ENCODE measurements at places on chromosomes 12 and 14. TPM values are rescaled to one million over a fixed set of nuclear protein-coding genes. Genes with fewer than 3 reads are reported as not detected.

Gene NUBPL
- polyA plus RNA-seq = 0.28 TPM

Gene NACA
- polyA plus RNA-seq = 937 TPM

Gene MAP1LC3B2
- 12.9 TPM for polyA plus RNA-seq

Gene PRIM1
- 6.3 TPM for polyA plus RNA-seq

- no peak overlapping the region for H3K27ac ChIP-seq
- H3K36me3 ChIP-seq = no peaks in the 10 kb centered on the region
- H3K4me3 ChIP-seq = no peak overlapping the region
- H3K27me3 ChIP-seq = no peaks in the 10 kb centered on the region
- no peak for DNase-seq
- no peaks in the 10 kb centered on the region for H3K4me1 ChIP-seq
Observed at GRCh38 chr12:34402228-34402898, 380.1 kb downstream of the ALG10 start.

GRCh38 chr12:106251631-106252455 lies 4.0 kb upstream of the CKAP4 start:
- no peaks in the 10 kb centered on the region for H3K27me3 ChIP-seq
- H3K4me1 ChIP-seq = peaks cover 41% of the 10 kb centered on the region
- H3K36me3 ChIP-seq = no peaks in the 10 kb centered on the region
- H3K4me3 ChIP-seq = no peak overlapping the region
- no peak for DNase-seq
- H3K27ac ChIP-seq = peak overlapping the region; percentile 3

DNA sequence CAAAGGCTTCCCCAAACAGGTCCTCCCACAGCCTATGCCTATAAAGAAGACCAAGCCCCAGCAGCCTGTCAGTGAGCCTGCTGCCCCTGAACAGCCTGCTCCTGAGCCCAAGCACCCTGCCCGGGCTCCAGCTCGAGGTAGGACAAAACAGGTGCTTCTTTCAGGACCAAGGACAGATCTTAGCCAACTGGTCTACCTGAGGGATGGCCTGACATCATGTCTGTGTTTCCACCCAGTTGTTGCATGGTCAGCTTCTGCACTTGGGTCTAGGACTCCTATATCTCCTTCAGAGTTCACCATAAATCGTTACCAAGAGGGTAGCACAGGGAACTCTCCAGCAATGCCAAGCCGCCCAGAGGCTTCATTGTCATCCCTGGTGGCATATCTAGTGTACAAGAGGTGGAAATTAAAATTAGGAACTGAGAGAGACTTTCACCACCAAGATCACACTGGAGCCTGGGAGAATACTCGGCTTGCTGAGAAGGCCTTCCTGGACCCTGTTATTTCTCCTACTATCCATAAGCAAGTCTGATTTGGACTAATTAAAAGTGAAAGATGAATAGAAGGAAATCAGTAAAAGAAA lies 38.2 kb upstream of the OAS1 start:
- no peak overlapping the region for H3K4me3 ChIP-seq
- peaks cover 15% of the 10 kb centered on the region for H3K4me1 ChIP-seq
- no peak overlapping the region for H3K27ac ChIP-seq
- no peak for DNase-seq
- no peaks in the 10 kb centered on the region for H3K36me3 ChIP-seq

DNA sequence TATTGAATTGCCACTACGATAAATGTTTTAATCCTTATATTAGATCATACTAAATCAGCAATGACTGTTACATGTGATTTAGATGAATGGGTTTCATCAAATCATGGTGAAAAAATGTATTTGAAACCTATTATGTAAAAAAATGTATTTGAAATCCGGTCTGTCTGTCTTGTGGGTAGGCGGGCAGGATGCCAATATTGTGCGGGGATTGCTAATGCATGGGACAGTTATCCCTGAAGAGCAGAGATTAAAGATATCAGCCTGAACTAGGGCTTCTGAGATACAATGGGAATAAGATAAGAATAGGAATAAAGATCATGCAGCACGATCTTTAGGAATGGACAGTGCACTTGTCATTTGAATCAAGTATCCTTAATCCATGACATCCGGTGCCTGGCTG lies 134.0 kb downstream of the PRKCH start:
- H3K4me1 ChIP-seq = no peaks in the 10 kb centered on the region
- H3K36me3 ChIP-seq = peaks cover 80% of the 10 kb centered on the region

DNA sequence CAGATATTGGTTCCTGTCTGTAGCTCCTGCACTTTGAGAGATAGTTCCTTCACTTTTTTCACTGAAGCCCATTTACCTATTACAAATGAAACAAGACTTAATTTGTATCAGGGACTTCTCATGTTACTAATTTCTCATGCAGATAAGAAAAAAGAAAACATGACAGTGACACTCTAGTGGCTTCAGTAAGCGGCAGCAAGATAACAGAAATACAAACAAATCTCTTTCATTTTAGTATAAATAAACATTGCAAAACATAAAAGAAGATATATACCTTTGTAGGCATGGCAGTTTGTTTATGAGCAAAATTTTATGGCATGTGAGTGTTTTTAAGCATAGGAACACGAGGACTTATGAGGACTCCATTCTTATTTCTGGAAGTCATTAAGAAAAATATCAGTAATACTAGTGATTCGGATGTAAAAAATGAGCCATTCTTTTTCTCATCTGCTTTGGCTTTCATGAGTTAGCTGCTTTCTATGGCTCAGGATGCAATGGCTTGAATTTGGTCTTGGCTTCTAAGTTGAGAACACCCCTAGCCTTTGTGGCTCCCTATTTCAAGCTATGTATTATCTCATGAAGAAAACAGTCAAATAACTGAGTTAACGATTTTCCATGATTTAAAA lies 310.1 kb upstream of the RGS6 start:
- no peak overlapping the region for H3K27ac ChIP-seq
- peaks cover 3% of the 10 kb centered on the region for H3K4me1 ChIP-seq
- H3K36me3 ChIP-seq = peaks cover 75% of the 10 kb centered on the region
- no peak for DNase-seq
- H3K27me3 ChIP-seq = no peaks in the 10 kb centered on the region

DNA sequence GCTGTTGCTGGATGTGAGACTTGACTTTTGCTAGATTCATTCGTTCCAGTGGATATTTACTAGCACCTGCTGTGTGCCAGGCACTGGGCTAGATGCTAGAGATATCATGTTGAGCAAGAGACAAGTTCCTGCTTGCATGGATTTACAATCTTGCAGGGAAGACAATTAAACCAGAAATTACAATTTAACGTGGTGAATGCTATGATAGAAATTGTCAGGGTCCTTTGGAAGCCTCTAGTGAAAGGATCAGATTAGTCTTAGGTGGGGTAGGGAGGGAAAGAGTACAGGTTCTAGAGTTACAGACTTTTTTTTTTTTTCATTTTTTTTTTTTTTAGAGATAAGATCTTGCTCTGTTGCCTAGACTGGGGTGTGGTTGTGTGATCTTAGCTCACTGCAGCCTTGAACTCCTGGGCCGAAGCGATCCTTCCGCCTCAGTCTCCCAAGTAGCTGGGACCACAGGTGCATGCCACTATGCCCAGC lies 36.7 kb downstream of the SPATS2 start:
- DNase-seq = no peak
- no peaks in the 10 kb centered on the region for H3K4me1 ChIP-seq
- no peak overlapping the region for H3K27ac ChIP-seq

DNA sequence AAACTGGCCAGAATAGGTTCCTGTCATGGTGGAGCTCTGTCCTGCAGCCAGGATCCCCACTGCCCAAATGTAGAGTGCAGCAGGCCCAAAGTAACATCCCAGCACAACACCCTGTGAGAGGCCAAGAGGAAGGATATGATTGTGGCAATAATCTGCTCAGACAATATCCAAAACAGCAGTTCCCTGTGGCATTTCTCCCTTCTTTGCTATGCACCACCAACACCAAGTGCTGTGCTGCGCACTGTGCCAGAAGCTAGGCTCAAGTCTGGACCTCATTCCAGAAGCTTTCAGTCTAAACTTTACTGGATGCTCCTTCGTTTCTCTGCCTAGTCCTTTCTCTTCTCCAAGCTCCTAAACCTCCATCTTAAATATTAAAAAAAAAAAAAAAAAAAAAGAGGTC lies 33.4 kb downstream of the SLC11A2 start:
- H3K4me1 ChIP-seq = no peaks in the 10 kb centered on the region
- H3K27ac ChIP-seq = no peak overlapping the region

DNA sequence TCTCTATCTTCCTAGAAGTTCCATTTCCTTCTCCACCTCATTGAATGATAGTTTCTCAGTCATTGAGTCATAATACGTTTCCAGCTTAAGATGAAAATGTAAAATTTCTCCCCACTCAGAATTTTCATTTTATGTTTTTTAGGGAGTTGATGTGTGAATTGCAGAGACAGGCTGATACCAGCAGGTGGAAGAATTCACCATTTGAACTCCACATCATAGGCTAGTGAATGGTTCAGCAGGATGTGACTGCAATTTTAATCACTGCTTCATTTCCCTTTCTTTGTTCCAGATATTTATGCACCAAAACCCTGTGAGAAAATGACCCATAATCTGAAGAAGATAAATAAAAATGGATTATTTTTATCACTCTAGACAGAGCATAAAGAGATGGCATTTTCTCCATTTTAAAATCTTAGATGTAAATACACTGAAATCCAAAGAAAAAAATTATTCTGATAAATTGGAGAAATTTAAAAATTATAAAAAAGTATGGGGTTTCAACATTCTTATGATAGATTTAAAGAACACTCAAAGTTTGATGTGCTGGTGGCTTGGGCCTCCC lies 10.6 kb upstream of the PYGL start:
- peak overlapping the region; percentile 88 for H3K27ac ChIP-seq
- H3K36me3 ChIP-seq = no peaks in the 10 kb centered on the region
- peak; percentile 37 for DNase-seq

GRCh38 chr12:51779876-51780275 lies 68.6 kb downstream of the FIGNL2 start:
- DNase-seq = no peak
- no peaks in the 10 kb centered on the region for H3K27me3 ChIP-seq

DNA sequence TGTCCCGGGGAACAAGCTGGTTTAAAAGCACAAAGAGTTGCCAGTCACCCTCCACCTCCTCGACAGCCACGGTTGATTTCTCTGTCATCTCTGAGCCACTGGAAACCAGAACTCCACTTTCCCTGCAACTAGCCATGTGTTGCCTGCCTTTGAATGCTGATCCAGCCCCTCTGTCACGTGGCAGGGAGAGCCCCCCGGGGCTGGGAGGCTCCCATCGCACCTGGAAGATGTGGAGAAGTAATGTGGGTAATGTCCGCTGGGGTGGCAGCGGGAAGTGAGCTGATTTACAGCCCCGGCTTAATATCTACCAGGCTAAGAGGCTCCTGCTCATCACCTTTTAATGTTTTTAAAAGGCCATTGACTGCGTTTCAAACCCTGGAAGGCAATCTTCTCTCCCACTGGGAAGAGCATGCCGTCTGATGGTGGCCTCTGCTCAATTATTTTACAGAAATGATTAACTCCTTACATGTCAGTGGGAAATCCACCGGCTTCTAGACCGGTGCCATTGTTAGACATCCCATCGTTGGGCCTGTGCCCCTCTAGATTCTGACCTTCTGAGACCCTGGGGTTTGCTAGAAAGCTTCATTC lies 7.4 kb downstream of the PRIMA1 start:
- H3K36me3 ChIP-seq = no peaks in the 10 kb centered on the region
- H3K27ac ChIP-seq = no peak overlapping the region
- no peaks in the 10 kb centered on the region for H3K27me3 ChIP-seq
- no peaks in the 10 kb centered on the region for H3K4me1 ChIP-seq
- no peak overlapping the region for H3K4me3 ChIP-seq

DNA sequence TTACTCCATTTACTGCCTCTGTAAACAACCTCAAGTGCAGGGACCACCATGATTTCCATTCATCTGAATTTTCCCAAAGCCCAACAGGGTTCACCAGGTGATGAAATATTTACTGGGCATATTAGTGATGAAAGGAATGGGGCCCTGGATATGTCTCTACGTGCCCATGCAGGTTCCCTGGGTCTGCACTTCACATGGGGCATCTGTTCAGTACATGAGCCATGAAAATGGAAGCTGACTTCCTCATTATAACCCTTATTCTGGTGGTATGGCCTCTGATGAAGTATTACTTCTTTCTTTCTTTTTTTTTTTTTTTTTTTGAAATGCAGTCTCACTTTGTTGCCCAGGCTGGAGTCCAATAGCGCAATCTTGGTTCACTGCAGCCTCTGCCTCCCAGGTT lies 26.5 kb upstream of the CORO1C start:
- no peaks in the 10 kb centered on the region for H3K4me1 ChIP-seq
- H3K27me3 ChIP-seq = no peaks in the 10 kb centered on the region
- H3K36me3 ChIP-seq = no peaks in the 10 kb centered on the region

GRCh38 chr14:25247609-25248008 lies 197.7 kb upstream of the STXBP6 start:
- H3K27me3 ChIP-seq = no peaks in the 10 kb centered on the region
- DNase-seq = no peak
- no peak overlapping the region for H3K27ac ChIP-seq

GRCh38 chr12:123621101-123621500 lies 12.4 kb downstream of the EIF2B1 start:
- no peak for DNase-seq
- no peak overlapping the region for H3K4me3 ChIP-seq
- peaks cover 74% of the 10 kb centered on the region for H3K36me3 ChIP-seq
- no peak overlapping the region for H3K27ac ChIP-seq
- no peaks in the 10 kb centered on the region for H3K27me3 ChIP-seq

DNA sequence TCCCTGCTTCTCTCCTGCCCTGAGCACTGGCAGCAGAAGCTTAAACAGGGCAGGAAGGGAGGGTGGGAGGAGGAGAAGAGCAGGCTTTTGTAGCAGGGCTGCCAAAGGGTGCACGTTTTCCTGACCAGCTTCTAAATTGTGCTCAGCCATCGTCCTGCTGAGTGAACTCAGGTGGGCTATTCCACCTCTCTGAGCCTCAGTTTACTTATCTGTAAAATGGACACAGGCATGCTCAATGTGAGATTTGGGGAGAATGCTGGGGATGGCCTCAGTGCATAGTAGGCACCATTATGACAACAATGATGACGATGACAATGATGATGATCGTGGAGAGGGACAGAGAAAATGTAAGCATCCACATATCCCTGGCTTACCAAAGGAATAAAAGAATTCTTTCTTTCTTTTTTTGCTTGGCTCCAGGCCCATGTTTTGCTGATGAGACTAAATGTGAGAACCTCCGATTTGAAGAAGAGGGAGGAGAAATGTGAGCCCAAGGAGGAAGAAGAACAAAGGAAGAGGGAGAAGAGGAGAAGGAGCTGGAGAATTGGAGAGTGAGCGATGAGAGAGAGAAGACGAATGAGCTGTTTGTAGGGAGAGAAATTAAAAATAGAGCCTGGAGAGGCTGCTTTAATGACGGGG lies 105.5 kb upstream of the MYL2 start:
- no peak for DNase-seq
- peaks cover 6% of the 10 kb centered on the region for H3K27me3 ChIP-seq
- H3K4me1 ChIP-seq = no peaks in the 10 kb centered on the region
- no peak overlapping the region for H3K27ac ChIP-seq
- H3K36me3 ChIP-seq = no peaks in the 10 kb centered on the region

All from CD14-positive monocyte (primary cell).